Activated naive CD4-positive, alpha-beta T cell treated with Interleukin-2 at 50 U/mL for 16 hours (primary cell): ENCODE measurements at places on chromosomes 3 and 15.

DNA sequence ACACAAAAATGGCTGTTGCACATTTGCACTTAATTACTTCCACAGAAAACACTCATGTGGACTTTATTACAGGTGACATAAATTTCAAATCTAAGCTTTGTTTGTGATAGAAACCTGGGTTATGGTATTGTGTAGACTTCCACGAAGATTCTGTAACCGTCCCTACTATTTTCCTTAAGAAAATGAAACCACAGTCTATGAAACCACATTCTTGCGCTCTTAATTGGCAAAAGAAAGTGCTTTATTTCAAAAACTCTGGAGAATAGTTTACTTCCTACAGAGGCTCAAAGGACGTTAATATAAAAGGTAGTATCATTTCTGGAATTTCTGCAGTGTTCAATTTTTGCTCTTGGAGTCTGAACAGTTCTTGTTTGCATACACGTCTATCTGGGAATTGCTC, 123.4 kb downstream of the TIGIT start:
- DNase-seq: no peak

DNA sequence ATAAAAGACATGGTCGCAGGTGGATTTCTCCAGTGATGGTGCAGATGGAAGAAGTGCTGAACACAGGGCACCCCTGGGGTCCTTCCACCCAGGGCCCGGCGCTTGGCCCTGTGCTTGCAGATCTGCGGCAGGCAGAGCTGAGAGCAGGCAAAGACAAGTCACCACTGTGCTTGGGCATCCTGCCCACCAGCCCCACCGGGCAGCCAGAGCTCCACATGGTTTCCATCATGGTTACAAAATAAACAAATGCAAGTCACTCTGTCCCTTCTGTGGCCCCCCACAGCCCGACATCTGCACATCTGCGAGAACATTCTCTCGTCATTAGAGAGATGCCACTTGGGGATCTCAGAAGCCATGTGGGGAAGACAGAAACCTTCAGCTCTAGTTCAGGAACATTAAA, 37.6 kb upstream of the SFMBT1 start:
- DNase-seq: no peak

- DNase-seq: no peak
Observed at GRCh38 chr3:3552761-3553160, 246.5 kb upstream of the LRRN1 start.

DNA sequence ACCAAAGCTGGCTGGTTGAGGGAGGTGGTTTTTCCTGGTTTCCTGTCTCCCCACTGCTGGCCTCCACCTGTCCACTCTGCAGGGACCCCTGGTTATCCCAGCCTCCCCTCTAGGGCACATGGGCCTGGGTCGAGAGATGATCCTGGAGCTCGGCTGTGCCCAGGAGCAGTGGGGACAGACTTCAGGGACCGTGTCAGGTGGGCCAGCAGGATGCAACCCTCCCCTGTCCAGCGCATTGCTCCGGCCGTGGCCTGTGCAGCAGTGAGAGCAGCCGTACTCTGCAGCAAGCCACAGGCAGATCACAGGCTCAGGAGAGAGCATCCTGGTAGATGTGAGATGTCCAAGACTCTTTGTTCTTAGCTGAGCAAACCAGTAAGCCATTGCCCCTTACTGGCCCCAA, 92.5 kb upstream of the RPL32 start:
- DNase-seq: no peak

DNA sequence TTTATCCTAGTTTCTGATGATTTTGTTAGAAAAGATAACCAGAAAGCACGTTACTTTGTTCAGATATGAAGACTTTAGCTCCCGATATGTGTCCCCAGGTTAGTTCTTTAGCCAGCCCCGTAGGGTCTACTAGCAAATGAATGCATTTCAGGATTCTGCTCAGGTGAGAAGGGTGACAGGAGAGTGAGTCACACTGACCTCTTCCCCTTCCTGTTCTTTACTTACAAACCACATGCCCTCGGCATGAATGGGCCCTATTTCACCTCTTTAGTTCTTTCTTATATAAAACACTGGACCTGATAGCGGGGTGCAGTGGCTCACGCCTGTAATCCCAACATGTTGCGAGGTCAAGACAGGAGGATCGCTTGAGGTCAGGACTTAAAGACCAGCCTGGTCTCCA, 98.4 kb downstream of the SLC49A4 start:
- no peak for DNase-seq

DNA sequence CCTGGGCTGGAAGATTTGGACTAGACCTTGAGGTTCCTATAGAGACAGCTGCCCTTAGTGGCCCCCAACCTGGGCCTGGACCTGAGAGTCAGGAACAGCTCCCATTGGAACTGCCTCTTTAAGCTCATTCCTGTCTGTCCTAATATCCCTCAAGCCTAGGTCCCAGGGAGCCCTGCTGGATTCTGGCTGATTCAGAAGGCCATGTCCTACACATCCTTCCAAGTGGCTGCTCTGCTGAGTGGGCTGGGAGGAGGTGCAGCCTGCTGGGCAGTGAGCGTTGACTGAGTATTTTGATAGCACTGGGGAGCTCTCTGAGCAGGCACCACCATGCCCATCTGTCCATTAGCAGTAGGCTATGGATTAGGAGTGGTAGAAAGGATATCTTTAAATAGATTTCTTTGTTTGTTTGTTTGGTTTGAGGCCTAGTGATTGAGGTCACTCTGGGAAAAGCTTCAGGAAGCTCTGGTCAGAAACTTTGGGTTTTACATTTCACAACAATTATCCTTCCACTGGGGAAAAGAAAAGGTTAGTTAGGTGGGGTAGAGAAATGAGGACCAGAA, 54.6 kb upstream of the ATOSA start:
- no peak for DNase-seq
